ENCODE measurements at places on chromosomes 16 and 17.

DNA sequence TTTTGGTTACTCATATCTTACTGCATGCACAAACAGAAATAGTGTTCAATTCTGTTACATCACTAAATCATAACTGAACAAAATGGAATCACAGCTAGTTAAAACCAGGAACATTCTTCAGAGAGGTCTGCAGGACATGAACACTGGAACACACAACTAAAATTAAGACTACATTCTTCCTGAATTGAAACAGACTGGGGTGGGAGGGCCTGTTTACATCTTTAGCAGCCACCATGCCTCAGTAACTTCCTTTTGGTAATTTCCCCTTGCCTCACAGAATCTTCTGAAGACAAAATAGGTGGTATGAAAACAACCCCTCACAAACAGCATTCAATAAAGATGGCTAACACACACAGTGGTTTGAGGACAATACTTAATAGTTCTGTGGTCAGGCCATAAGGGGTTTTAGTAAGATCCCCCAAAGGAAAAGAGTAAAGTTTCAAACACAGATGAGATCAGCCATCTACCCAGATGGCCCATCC lies 6.5 kb downstream of the MARF1 start:
- DNase-seq, result no peak

- DNase-seq, result no peak
These were observed 3.1 kb downstream of the CLCN7 start for GRCh38 chr16:1471569-1472194.

GRCh38 chr17:61786088-61786487 lies 77.2 kb downstream of the BRIP1 start:
- DNase-seq, result no peak

DNA sequence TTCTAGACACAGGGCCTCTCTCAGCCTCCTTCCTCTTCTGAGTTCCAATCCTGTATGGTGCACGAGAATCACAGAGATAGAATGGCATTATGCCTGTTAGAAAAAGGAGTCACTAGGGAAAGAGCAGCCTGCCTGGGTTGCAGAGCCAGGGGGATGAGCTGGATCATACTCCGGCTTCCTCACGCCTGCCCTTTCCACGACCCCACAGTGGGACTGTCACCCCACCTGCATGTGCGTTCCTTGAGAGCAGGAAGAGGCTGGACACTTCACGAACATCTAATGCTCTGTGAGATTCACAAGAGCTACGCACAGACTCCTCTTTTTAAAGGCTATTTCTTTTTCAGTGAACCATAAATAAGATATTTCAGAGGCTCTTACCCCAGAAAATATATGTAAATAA lies 54.8 kb downstream of the N4BP1 start:
- no peak for DNase-seq

DNA sequence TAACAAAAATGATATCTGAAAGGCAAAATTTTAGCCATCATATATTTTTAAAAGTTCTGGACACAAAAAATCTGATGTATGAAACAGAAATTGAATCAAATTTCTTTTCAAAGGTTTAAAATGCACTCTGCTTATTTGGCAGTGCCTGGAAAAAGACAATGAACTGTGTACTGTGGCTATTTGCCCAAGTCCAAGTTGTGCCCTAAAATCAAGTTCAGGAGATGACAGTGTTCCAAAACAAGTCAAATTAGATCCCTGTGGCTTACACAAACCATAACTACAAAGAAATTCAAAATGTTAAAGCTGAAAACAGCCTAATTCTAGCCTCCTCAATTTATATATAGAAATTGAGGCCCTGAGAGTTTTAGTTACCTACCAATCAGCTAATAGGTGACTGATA lies 25.6 kb downstream of the CMC2 start:
- DNase-seq, result no peak

DNA sequence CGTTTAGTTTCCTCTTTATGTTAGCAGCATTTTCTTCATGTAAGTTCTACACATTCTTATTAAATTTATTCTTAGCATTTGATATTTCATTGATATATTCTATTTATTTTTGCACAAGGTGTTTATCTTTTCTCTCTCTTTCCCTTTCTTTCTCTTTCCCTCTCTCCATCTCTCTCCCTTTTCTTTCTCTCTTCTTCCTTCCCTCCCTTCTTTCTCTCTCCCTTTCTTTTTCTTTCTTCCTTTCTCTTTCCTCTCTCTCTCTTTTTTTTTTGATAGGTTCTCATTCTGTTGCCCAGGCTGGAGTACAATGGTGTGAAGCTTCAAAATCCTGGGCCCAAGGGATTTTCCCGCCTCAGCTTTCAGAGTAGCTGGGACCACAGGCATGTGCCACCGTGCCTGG lies 176.4 kb downstream of the AXIN2 start:
- no peak for DNase-seq

DNA sequence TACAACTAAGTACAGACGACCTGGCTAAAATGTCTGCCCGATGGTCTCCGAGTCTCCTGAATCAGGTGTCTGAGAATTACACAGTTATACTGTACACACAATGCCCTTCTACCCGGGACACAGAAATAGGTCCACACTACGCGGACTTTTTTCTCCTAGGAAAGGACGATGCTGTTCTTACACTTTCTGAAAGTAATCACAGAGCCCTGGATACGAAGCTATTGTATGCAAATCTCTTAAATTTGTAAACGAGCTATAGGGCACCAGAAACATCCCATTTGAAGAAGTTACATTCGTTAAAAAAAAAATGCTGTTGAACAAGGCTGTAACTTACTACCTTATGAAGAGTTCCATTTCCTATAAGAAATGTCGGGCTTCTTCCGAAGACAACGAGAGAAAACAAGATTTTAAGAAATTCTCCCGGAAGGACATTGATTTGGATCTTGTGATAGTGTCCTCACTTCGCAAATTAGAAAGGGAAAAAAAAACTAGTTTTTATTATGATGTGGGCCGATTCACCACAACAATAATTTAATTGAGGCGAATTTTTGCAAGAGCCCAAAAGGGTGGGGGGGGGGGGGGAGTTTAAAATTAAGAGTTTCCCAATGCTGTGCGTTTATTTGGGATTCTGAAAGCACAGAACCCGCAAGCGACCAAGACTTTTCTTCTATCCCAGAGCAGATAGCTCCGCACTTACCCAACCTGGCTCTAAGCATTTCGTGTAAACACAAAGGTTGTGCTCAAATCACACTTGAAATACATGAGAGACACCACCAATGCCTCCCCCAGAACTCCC lies 1.5 kb upstream of the SOX9 start:
- peak; percentile 19 for DNase-seq

DNA sequence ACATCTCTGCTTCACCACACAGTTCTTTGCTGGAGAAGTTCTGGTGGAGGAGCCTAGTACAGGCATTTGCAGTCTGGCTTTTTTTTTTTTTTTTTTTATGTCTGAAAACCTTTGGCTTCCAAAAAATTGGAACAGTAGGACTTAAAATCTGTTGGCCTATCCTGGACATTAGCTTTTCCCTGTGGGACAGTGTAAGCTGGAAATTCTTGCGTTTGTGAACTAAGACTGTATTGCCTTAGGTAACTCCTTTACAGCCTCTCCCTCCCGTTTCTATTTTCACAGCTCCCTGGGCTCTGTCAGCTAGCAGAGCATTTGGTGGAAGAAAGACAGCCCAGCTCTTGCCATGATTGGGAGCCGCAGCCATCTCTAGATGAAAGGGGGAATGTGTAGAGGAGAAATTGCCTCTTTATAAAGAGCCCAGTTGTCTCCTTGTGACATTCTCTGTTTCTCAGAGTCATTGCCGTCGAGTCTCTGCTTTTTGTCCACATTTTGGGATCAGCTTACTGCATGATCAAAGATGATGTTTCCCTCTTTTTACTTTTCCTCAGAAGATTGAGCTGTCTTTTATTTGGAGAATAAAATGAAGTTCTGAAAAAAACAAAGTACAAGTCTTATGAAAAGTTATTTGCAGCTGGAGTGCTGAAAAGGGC lies 227.5 kb downstream of the SPECC1 start:
- DNase-seq, result no peak

DNA sequence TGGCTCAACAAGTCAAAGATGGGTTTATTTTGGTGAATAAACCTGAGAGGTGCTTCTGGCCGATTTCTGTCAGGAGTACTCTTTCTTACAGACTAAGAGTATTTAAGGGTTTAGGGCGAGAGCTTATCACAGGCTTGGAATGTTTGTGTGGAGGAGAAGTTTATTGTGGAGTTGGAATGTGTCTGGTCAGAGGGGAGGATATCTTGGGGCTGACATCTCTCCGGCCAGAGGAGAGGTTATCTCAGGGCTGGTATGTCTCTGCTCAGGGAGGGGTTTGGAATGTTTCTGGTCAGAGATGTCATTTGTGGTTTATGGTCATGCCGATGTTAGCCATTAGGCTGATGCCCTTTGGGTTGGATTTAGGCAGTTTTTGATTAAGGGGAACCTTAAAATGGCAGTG lies 236.4 kb upstream of the EEF2KMT start:
- no peak for DNase-seq

- DNase-seq, result no peak
These were observed 5.1 kb downstream of the ATP2A1 start for GRCh38 chr16:28883221-28883996.

DNA sequence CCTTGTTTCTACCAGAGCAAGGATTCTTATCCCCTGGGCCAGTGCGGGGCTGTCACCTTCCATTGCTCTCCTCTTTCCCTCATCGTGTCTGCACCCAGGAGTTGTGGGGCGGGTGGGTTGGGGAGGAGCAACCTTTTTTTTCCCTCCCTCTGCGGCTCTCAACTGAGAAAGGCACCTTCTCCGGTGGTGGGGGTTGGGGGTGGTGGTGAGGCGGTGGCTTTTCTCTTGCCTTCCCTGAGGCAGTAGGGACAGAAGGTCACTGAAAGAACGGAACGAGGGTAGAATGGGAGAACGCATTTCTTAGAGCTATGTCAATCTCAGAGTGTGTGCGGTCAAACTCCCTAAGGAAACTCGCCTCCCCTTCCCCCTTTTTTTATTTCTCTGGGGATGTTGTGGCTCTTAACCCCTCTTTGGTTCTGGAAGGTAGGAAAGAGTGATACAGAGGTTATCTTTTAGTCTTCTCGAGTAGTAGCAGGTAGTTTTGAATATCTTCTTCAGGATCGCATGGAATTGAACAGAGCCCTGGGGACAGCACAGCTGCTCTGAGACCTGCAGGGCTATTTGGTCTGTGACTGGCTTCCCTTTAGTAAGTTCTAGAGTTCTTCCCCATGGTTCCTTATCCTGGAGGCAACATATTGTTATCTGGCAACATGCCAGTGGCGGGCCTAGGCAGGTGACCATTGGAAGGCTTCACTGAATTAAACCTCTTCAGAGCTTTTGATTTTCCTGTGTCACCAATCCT lies 994 bp downstream of the CLTC start:
- DNase-seq, result peak; percentile 32

DNA sequence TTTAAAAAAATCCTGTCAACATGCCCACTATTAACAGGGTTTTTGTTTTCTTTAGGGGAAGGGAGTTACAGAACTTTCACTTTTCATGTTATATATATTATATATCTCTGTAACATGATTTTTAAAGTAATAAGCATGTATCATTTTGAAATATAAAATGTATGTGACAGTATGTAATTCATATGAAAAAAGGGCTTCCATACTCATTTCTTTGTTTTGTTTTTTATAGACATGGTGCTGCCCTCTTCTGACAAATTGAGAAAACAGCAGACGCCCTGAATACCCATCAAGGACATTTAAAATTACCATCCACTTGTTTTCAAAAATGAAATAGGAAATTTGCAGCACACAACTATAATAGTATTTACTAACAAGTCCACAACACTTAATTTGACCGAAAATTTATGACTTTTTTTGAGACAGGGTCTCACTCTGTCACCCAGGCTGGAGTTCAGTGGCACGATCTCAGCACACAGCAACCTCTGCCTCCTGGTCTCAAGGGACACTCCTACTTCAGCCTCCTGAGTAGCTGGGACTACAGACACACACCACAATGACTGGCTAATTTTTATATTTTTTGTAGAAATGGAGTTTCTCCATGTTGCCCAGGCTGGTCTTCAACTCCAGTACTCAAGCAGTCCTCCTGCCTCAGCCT lies 30.4 kb downstream of the CFDP1 start:
- DNase-seq, result peak; percentile 70
